ENCODE measurements at places on chromosomes 3 and 15. TPM values are rescaled to one million over a fixed set of nuclear protein-coding genes. Genes with fewer than 3 reads are reported as not detected.
A peak's percentile ranks its signal among the peaks of the same experiment; 100 is the strongest.

- H3K4me1 ChIP-seq, result peaks cover 7% of the 10 kb centered on the region
- H3K4me3 ChIP-seq, result no peak overlapping the region
- DNase-seq, result no peak
- H3K27me3 ChIP-seq, result no peaks in the 10 kb centered on the region
- H3K36me3 ChIP-seq, result peaks cover 8% of the 10 kb centered on the region
These were observed 8.3 kb upstream of the CLEC3B start for GRCh38 chr3:45017821-45018220.

DNA sequence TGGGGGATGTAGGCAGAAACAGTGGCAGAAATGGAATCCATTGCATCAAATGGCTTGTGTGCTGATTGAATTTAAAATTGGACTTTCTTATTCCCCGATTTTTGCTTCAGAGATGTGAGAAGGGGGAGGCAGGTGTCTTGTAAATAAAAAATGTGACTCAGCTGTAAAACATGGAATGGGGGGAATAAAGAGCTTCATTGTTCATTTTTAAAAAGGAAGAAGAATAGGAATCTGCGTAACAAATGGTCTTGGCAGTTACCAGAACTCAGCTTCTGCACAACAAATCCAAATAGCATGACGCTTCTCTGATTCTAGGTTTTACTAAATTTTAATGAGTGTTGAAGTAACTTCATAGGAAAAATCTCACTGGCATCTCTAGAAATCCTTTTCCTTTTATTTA is 323.9 kb upstream of the GBE1 start:
- DNase-seq, result no peak
- H3K4me3 ChIP-seq, result no peak overlapping the region
- H3K36me3 ChIP-seq, result no peaks in the 10 kb centered on the region
- H3K27ac ChIP-seq, result no peak overlapping the region
- no peaks in the 10 kb centered on the region for H3K27me3 ChIP-seq
- no peaks in the 10 kb centered on the region for H3K4me1 ChIP-seq

ADGRG7 gene
- total RNA-seq, result not detected

DNA sequence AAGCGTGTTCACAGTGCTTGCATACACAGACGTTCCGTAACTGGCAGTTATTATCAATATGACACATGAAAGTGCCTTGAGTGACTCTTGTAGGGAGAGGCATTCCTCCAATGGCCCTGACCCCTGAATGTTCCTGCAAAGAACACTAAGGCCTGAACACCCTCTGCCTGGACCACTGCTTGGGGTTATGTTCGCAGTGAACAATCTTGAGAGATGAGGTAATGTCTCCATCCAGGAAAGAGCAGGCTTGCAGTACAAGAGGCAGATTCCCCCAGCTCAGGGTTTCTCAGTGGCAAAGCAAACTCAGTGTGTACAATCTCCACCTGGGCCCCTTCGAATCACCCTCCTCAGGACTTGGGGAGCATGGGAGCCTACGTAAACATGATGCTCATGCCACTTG is 324.6 kb downstream of the MAGI1 start:
- no peaks in the 10 kb centered on the region for H3K4me1 ChIP-seq
- no peak overlapping the region for H3K27ac ChIP-seq
- DNase-seq, result no peak
- H3K4me3 ChIP-seq, result no peak overlapping the region
- H3K36me3 ChIP-seq, result no peaks in the 10 kb centered on the region

DNA sequence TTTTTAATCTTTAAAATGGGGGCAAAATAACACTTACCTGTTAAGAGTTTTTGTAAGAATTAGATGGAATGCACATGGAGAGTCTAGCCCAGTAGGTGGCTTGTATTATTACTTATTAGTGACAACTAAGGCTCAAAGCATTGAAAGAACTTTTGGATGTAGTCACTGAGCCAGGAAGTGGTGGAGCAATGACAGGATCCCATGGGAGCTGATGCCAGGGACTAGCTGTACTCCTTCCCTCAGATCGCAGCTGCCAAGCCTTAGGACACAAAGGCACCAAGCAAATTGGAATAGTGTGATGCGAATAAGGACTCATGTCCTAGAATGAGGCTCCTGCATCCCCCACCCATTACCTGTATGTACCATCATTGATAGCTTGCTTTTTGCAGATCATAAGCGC is 370.4 kb upstream of the RGMA start:
- H3K27me3 ChIP-seq, result no peaks in the 10 kb centered on the region
- no peak overlapping the region for H3K4me3 ChIP-seq
- H3K27ac ChIP-seq, result no peak overlapping the region
- DNase-seq, result no peak
- H3K4me1 ChIP-seq, result no peaks in the 10 kb centered on the region

- H3K4me3 ChIP-seq, result no peak overlapping the region
- no peaks in the 10 kb centered on the region for H3K36me3 ChIP-seq
- H3K27me3 ChIP-seq, result no peaks in the 10 kb centered on the region
- H3K27ac ChIP-seq, result no peak overlapping the region
These were observed 97.3 kb downstream of the CORO2B start for GRCh38 chr15:68676011-68676605.

DNA sequence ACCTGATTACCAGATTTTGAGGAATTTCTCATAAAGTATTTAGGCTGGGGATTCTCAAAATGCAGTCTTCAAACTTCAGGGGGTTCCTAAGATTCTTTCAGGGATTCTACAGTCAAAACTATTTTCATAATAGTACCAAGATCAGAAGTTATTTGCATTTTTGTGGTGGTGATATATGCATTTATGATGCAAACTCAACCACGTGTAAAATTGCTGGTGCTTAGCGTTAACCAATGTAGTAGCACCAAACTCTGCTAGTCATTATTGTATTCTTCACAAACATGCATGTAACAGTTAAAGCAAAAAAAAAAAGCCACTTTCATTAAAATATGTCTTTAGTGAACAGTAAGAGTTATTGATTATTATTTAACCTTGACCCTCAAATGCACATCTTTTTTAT is 274.9 kb upstream of the DNAJC19 start:
- no peaks in the 10 kb centered on the region for H3K36me3 ChIP-seq
- H3K4me1 ChIP-seq, result no peaks in the 10 kb centered on the region
- no peak overlapping the region for H3K27ac ChIP-seq
- H3K4me3 ChIP-seq, result no peak overlapping the region
- DNase-seq, result no peak

GUCA1C gene
- not detected for total RNA-seq

GRCh38 chr15:58244536-58244935 is 106.4 kb downstream of the AQP9 start:
- no peak for DNase-seq
- H3K4me1 ChIP-seq, result no peaks in the 10 kb centered on the region
- H3K27ac ChIP-seq, result no peak overlapping the region
- H3K4me3 ChIP-seq, result no peak overlapping the region

DNA sequence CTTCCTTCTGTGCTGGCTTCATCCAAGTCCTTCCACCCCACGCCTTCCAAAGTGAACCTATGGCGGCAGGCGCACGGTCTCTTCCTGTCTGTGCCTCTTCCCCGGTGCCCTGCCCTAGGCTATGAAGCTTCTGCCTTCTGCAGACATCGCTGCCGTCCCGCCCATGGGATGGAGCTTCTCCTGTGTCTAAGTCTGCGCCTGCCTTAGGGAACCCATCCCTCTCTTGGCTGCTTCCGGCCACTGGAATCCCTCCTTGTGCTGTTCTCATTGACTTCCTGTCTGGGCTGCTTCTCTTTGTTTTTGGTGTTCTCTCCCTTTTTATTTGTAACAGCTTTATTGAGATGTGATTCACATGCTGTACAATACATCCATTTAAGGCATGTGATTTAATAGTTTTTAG is 17.2 kb downstream of the CHCHD6 start:
- no peak for DNase-seq
- no peak overlapping the region for H3K27ac ChIP-seq
- H3K4me1 ChIP-seq, result no peaks in the 10 kb centered on the region
- no peaks in the 10 kb centered on the region for H3K36me3 ChIP-seq
- no peak overlapping the region for H3K4me3 ChIP-seq
- H3K27me3 ChIP-seq, result no peaks in the 10 kb centered on the region

ZPLD1 gene
- total RNA-seq, result not detected

DNA sequence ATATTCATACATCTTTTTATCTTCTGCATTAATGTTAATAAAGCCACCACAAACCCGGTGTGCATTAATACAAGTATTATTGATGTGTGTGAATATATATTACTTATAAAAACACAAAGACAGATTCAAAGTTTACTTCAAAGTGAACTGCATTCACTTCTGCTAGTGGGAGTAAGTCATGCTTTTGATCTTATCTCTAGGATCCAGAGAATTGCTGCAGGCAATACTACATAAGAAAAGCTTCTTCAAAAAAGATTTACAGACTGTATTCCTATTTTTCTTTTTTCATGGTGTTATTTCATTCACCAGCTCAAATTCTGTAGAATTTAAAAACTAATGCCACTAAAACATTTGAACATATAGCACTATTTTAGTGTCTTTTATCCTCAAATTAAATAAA is 87.5 kb upstream of the CBLB start:
- H3K27ac ChIP-seq, result no peak overlapping the region
- H3K36me3 ChIP-seq, result no peaks in the 10 kb centered on the region
- no peak for DNase-seq

UROC1 gene
- not detected for total RNA-seq

ROPN1 gene
- not detected for total RNA-seq

- no peaks in the 10 kb centered on the region for H3K36me3 ChIP-seq
- H3K4me3 ChIP-seq, result no peak overlapping the region
- DNase-seq, result no peak
- H3K27ac ChIP-seq, result no peak overlapping the region
- H3K4me1 ChIP-seq, result peaks cover 8% of the 10 kb centered on the region
These were observed 57.8 kb upstream of the SEC13 start for GRCh38 chr3:10378742-10379141.

GRCh38 chr3:191085091-191085490 is 114.0 kb upstream of the OSTN start:
- no peaks in the 10 kb centered on the region for H3K4me1 ChIP-seq
- no peaks in the 10 kb centered on the region for H3K36me3 ChIP-seq
- DNase-seq, result no peak
- H3K4me3 ChIP-seq, result no peak overlapping the region
- no peaks in the 10 kb centered on the region for H3K27me3 ChIP-seq
- no peak overlapping the region for H3K27ac ChIP-seq

DNA sequence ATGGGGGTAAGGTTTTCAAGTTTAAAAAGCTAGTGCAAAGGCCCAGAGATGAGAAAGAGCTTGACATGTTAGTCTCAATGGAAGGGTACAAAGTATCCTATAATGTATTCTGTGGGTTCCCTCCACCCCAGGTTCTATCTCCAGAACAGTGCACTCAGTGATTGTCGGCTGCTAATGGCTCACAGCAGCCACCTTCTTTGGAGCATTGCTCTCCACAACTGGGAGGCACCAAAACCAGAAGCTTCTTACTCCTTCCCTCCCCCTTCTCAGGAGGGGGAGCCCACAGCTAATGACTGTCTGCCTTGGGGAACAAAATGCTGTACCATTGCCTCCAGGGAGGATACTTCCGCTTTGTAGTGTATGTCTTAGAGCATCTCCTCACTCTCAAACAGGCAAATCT is 439.4 kb upstream of the RBMS3 start:
- no peak overlapping the region for H3K4me3 ChIP-seq
- no peak overlapping the region for H3K27ac ChIP-seq
- H3K27me3 ChIP-seq, result no peaks in the 10 kb centered on the region
- H3K4me1 ChIP-seq, result no peaks in the 10 kb centered on the region
- no peak for DNase-seq

ALDH1A2 gene
- total RNA-seq, result not detected

DNA sequence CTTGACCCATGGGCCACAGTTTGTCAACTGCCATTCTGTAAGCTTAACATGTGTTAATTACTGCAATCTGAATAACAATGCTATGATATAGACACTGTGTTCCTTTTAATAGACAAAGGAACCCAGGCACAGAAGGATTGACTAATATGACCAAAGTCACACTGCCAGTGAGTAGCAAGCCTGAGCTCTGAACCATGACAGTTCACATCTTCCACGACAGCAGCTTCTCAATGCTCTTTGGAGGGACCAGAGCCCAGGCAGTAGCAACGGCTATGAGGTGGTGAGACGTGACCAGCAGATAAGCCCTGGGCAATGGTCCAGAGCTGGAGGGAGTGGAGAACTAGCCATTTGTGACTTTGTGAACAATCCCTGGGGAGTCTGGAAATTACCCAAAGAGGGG is 19.4 kb downstream of the CA12 start:
- H3K27ac ChIP-seq, result no peak overlapping the region
- H3K36me3 ChIP-seq, result no peaks in the 10 kb centered on the region
- H3K4me3 ChIP-seq, result no peak overlapping the region
- no peaks in the 10 kb centered on the region for H3K4me1 ChIP-seq

GRCh38 chr15:35120173-35120572 is 35.1 kb upstream of the NANOGP8 start:
- H3K4me3 ChIP-seq, result no peak overlapping the region
- no peaks in the 10 kb centered on the region for H3K4me1 ChIP-seq
- no peaks in the 10 kb centered on the region for H3K27me3 ChIP-seq
- no peaks in the 10 kb centered on the region for H3K36me3 ChIP-seq
- DNase-seq, result no peak

CLRN1 gene
- total RNA-seq, result not detected

GRCh38 chr3:71064291-71064955 is 519.1 kb downstream of the FOXP1 start:
- peak overlapping the region; percentile 66 for H3K27ac ChIP-seq
- H3K36me3 ChIP-seq, result no peaks in the 10 kb centered on the region
- peak overlapping the region; percentile 61 for H3K4me3 ChIP-seq
- peaks cover 34% of the 10 kb centered on the region for H3K4me1 ChIP-seq

DNA sequence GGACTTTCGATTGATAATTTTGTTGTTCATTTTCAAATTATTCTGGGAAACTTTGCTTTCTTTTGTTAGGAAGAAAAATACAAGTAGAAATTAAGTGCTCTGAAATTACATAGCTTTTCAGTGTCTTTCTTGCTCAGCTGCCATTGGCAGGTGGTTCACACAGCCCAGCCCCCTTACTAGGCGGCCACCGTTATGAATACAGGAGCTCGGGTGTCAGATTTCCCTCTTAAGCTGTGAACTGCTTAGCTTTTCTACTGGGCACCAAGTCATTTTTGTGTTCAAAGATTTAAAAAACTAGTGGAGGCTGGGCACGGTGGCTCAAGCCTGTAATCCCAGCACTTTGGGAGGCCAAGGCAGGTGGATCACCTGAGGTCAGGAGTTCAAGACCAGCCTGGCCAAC is 55.2 kb downstream of the HMG20A start:
- no peak for DNase-seq
- no peak overlapping the region for H3K4me3 ChIP-seq
- H3K4me1 ChIP-seq, result peaks cover 23% of the 10 kb centered on the region

- H3K4me1 ChIP-seq, result peaks cover 26% of the 10 kb centered on the region
- DNase-seq, result no peak
- H3K27me3 ChIP-seq, result no peaks in the 10 kb centered on the region
- no peaks in the 10 kb centered on the region for H3K36me3 ChIP-seq
- 0 out of 2 replicates have a peak overlapping the region, but pooled peaks have one; percentile 12 for H3K27ac ChIP-seq
These were observed 391.6 kb upstream of the PROK2 start for GRCh38 chr3:72176537-72177041.

- H3K27ac ChIP-seq, result no peak overlapping the region
- peaks cover 86% of the 10 kb centered on the region for H3K36me3 ChIP-seq
These were observed 63.8 kb downstream of the LPP start for GRCh38 chr3:188217726-188218125.

GRCh38 chr3:128794067-128794768 is 68.2 kb downstream of the RAB7A start:
- no peak overlapping the region for H3K27ac ChIP-seq
- no peak for DNase-seq
- H3K36me3 ChIP-seq, result peaks cover 33% of the 10 kb centered on the region
- no peaks in the 10 kb centered on the region for H3K27me3 ChIP-seq
- H3K4me3 ChIP-seq, result no peak overlapping the region
- H3K4me1 ChIP-seq, result peaks cover 16% of the 10 kb centered on the region

- no peak overlapping the region for H3K4me3 ChIP-seq
- H3K36me3 ChIP-seq, result peaks cover 39% of the 10 kb centered on the region
- no peak for DNase-seq
- peaks cover 40% of the 10 kb centered on the region for H3K4me1 ChIP-seq
These were observed 25.7 kb upstream of the APH1B start for GRCh38 chr15:63251701-63252100.

- no peak overlapping the region for H3K27ac ChIP-seq
- no peak overlapping the region for H3K4me3 ChIP-seq
- DNase-seq, result no peak
These were observed 72.5 kb upstream of the TLE3 start for GRCh38 chr15:70170096-70170699.

DGKG gene
- 0.97 TPM for total RNA-seq
